ENCODE measurements at places on chromosomes 1 and 21.

DNA sequence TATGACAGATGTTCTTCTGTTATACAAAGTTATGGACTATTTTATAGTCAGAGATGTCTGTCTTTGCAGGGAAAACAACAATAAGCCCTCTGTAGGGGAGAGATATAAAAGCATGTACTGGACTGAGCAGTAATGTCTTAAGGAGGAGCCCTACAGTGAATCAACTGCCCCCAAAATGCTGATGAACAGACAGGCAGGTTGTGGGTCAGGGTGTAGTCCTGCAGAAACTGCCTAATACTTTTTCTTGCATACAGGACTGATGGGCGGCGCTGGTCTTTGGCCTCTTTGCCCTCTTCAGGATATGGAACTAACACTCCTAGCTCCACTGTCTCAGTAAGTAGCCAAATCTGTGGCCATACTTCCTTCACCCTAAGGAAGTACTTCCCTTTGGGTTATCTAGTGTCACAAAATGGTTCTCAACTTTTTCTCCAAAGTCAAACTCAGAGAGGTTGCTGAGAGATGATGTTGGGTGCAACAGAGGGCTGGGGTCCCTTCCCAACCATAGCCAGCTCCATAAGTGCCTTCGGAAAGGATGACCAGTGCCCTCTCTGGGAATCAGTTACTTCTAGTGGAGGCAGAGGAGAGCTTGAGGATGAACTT is 129.8 kb downstream of the PIK3R3 start:
- DNase-seq, result no peak

DNA sequence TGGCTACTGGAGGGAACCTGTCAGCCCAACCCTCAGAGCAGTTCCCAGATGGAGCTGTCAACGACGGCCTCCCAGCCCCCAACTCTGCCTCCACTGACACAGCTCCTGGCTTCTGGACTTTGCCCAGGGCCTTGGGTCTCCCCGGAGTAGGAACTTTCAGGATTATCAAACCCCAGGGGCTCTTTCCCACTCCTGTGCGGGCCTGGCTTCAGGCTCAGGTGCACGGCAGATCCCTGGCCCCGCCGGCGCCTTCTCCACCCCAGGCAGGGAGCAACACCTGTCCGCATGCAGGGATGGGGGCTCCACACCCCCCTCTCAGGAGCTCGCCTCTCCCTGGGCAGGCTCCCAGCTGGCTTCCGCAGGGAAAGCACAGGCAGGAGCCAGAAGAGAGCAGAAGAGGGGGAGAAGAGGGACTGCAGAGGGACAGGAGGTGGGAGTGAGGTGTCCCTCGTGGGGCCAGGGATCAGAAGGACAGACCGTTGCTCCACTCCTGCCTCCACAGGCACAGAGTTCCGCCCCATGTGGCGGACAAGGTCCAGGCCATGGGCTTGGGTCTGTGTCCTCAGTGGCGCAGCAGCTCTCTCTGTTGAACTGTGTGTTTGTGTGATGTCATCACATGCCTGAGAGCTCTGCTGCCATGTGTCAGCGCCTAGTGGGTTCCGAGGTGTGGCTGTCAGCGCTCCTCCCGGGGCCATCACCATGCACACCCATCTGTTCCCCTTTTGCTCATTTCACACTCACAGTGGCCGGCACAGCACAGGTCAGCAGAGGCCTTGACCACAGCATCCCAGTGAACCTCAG is 107.7 kb downstream of the PDE9A start:
- no peak for DNase-seq

DNA sequence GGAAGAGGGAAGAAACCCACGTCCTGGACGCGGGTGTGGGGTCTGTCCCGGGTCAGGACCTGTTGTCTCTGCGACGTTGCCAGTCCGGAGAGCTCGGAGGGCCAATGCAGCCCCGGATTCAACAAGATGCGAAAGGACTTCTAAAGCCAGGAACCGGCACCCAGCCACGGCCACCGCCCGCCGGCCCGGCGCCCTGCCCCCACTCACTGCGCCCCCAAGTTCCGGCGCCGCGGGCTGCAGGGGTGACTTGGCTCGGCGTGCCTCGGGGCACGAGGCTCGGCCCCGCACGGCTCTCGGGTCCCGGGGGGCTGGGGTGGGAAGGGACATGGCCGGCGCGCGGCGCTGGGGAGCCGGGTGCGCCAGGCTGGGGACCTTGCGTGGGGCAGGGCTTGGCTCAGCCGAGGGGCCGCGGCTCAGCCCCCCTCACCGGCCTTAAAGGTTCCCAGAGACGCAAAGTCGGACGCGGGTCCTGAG is 51.8 kb upstream of the H6PD start:
- DNase-seq, result no peak

DNA sequence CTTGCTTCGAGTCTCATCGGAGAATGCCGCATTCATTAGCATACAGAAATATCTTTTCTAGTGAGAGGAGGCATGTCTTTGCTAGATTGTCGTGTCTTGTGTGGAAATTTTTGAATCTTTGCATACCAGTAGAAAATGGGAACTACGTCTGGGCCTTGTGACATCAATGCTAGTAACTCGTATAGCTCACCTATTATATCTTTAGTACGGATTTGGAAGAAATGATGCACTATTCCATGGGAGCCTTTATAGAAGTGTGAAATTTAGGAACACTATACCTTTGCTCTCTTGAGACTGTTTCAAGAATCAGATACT is 835 bp downstream of the UHMK1 start:
- no peak for DNase-seq

DNA sequence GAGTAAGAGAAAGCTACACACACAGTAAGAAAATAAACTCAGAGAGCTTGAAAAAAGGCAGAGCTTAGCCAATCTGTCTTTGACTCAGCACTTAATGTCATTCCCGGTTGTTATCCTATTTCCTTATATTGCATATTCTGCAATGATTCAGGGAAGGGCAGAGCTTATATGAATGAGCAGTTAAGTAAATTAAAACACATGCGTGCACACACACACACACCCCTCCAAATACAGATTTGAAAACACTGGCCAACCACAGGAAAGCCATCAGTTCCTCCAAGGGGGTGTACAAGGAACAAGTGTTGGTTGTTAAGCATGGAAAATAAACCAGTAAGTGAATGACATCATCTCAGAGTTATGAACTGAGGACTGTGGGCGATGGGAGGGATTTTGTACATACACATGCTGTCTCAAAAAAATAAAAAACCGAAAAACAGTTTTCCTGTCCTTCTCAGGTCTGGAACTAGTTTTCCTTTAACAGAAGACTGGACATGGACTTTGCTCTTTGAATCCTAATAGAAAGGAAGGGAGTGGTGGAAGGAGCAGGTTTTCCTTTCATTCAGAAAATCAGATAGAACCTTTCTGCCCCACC is 1.0 kb downstream of the IQGAP3 start:
- DNase-seq, result no peak

GRCh38 chr1:66546047-66546810 is 12.3 kb downstream of the SGIP1 start:
- no peak for DNase-seq

DNA sequence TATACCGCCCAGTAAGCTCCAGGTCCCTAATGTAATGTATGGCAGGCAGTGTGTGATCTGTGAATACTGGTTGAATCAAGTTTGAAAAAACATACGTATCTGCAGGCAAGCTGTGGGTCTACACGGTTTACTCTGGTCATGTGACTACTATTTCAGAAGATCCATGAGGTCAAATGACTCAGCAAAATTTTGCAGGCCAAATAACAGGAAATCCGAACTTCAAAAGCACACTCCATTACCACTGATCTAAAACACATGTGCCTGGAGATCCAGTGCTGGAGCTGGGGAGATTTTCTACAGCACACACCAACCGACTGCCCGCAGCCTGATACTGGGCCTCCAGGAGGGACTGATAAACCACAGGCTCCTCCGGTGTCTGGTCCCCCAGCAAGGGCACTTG is 64.5 kb upstream of the SLC44A3 start:
- no peak for DNase-seq

DNA sequence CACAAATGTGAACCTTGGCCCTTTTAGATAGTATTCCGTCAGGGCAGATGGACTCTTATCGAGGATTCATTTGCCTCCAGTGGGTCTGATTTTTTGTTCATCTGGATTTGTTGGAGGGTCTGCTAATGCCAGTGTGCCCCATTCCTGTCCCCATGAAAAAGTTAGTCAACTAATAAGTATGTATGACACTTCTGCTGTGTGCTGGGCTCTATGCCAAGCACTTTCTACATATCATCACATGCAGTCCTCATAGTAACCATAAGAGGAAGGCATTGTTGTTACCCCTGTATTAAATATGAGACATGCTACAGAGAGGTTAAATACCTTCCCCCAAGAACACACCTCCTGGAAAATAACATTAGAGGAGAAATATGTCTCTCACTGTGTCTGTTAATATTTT is 46.6 kb upstream of the MAB21L3 start:
- DNase-seq, result no peak

DNA sequence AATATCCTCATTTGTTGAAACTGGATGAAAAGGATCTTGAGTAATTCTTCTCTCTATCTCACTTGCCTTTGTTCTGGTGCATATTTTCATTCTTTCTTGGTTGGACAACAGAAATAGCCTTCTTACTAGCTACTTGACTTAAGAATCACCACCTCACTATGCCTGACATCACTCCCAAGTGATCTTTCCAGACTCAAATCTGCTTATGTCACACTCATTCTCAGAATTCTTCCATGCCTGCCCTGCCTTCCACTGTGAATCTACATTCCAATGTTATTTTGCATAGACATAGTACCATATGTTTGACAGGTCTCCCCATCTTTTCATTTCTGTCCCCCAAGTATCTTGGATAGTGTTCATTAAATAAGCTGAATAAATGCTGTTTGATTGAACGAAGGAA is 78.5 kb upstream of the DPYD start:
- no peak for DNase-seq

GRCh38 chr1:18407166-18408045 is 73.3 kb upstream of the KLHDC7A start:
- no peak for DNase-seq

- no peak for DNase-seq
Measured at GRCh38 chr1:59359325-59359724, 62.4 kb downstream of the FGGY start.

DNA sequence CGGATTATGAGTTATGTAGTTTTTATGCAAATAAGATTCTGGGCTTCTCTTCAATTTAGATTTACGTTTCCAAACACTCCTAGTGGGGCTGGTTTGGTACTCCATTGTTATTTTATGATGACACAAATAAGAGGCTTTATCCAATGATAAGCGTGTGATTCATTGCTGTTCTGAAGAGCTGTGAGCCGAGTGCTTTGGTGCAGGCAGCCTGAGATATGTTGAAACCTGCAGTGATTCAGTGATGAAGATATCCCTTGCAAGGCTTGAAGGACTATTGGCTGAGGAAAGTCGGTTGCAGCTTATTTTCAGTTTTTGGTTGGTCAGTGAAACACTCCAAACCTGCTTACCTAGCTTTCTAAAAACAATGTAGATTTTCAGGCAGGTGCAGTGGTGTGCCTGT is 112.2 kb downstream of the RYR2 start:
- no peak for DNase-seq

GRCh38 chr1:89965193-89965768 is 29.6 kb upstream of the ZNF326 start:
- DNase-seq, result no peak

DNA sequence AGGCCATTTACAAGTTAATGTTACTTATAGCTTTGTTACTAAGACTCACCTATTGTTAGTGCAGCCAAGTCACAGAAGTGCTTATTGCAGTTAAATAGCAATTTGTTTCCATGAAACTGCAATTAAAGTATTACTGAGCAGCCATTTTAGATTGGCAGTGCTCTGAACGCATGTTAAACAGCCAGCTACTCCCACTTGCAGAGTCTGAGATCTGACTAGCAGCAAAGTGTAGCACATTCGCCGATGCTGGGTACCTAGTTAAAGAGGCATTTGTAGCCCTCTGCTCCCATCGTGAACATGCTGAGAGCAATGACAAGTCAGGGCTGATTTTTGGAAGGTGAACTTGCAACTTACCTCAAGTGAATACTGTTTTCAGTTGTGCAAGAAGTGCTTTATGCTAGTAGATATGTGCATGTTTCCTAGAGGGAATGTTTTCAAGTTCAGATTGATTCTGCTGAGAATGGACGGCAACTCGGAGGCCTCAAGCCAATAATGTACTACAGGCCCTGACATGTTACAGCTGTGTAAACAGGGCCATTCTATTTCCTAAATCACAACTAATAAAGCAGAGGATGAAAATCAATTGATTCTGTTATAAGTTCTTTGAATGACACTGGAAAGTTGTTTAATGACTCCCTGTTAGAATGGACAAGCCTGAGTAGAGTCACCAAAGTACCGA is 19.8 kb downstream of the LMO4 start:
- DNase-seq, result no peak

DNA sequence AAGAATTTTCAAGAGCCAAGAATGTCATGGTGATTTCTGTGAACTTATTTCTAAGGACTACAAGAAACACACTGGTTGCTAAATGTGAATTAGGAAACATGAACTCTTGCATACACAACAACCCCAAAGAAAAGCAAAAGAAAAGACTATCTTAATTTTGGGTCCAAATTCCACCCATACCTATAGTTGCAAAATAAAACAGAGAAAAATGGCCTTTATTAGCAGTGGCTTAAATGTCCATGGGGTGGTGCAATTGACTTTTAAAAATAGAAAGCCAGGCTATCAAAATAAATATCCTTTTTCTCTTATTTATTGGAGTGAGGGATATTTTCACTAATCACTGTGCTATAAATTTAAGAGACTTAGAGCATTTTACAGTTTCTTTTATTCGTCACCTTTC is 80.9 kb upstream of the DPYD start:
- DNase-seq, result no peak

- DNase-seq, result no peak
Measured at GRCh38 chr1:30837653-30838052, 70.9 kb downstream of the SDC3 start.

Measured in NCI-H187 treated with DMSO at 0.1 percent for 48 hours (cell line).